ENCODE measurements at places on chromosomes 3 and 15.
A peak's percentile ranks its signal among the peaks of the same experiment; 100 is the strongest.

DNA sequence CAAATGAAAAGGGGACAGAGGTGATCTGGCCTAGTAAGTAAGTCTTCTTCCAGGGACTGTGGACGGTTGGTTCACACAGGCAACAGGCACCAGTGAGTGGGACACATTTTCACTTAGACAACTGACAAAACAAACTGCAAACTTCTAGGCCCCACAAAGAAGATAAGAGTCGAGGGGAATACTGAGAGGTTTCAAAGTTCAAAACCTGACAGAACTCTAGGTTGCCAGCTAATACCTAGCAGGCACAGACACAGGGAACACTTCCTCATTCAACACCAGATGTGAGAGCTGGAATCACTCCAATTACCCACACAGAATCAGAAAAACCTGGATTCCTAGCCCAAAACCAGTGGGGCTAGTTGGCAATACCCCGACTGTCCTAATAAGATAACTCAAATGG, 621.7 kb downstream of the ZPLD1 start:
- DNase-seq = no peak

DNA sequence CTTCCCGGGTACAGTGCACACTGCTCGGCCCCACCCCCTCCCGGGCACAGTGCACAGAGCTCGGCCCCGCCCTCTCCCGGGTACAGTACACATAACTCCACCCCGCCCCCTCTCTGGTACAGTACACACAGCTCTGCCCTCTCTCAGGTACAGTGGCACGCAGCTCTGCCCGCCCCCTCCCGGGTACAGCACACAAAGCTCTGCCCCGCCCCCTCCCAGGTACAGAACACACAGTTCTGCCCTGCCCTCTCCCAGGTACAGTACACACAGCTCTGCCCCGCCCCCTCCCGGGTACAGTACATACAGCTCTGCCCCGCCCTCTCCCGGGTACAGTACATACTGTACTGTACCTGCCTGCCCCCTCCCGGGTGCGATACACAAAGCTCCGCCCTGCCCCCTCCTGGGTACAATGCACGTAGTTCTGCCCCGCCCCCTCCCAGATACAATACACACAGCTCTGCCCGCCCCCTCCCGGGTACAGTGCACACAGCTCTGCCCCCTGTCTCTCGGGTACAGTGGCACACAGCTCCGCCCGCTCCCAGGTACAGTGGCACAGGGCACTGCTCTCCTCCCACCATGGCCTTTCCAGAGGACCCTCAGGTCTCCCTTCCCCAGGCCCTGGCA, 16.4 kb upstream of the PRR20G start:
- DNase-seq = no peak

GRCh38 chr3:158570999-158571702, at the start of gene MLF1:
MLF1 (plus strand) TSS chr3:158571194; CDS start chr3:158571301, 107 bp downstream.
- DNase-seq = peak; percentile 82

DNA sequence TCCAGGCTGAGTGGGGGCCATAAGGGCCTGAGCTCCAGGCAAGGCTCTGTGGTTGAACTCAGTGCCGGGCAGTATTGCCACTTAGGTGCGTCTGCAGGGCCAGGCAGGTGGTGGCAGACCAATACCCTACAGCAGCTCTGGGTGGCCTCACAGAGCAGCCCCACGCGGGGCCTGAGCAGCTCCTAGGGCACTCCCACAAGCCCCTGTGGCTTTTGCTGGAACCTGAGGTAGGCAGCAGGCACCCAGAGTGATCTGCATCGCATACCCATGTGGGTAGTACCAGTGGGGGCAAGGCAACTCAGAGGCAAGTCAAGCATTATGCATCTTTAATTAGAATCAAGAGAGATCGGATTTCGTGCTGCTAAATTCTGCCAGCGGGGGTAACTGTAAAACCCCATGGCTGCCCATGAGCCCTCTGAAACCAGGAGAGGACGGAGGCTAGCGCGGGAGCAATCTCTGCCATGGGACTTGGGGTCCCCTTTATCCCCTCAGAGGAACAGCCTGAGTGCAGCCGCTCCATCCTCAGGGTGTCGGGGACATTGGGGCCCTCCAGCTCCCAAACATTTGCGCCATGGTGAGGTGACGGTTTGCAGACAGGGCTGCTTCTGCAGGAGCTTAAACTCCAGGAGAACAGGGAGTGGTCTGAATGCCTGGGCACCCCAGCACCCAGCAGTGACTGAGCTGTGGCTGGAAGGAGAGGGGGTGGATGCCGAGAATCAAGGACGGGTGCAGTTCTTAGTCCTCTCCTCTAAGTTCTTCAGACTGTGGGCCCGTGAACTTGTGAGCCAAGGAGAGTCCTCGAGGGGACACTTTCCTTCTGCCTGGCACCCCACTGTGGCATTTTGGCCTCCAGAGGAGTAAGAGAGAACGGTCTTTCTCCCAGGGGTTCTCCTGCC, 62.4 kb upstream of the PCSK6 start:
- DNase-seq = no peak

DNA sequence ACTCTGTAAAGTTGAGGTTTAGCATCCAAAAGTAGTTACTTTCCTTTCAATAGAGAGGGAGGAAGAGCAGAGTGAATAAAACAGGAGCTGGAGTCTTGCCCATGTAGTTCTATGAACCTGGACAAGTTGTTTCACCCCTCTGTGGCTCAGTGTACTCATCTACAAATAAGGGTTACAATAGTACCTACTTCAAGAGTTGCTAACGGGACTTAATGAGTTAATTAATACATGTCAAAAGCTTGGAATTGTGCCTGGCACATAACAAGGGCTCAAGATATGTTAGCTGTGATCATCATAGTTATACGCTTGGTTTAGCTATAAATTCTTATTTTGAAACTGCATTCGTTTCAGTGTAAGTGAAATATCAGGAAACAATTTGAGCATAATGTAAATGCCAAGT, 388.5 kb upstream of the THBS1 start:
- DNase-seq = no peak

DNA sequence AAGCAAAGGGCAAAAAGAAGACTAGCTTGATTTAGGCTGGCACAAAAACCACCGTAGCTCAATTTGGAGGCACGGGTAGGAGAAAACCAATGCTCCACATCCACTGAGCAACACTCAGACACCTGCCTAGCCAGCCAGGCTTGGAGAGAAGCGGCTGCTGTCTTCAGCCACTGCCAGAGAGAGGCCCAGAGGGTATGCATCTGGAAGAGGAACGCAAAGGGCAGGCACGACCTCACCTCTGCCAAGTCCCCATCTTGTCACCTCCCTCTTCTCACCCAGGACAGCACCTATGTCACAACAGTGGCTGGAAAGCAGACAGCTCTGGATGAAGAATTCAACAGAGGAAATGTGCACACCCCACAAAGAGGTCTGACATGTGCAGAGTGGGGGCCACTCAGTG, 93.5 kb downstream of the ADAMTS17 start:
- no peak for DNase-seq

- DNase-seq = no peak
These were observed 79.9 kb downstream of the NR2F2 start for GRCh38 chr15:96410175-96411055.

DNA sequence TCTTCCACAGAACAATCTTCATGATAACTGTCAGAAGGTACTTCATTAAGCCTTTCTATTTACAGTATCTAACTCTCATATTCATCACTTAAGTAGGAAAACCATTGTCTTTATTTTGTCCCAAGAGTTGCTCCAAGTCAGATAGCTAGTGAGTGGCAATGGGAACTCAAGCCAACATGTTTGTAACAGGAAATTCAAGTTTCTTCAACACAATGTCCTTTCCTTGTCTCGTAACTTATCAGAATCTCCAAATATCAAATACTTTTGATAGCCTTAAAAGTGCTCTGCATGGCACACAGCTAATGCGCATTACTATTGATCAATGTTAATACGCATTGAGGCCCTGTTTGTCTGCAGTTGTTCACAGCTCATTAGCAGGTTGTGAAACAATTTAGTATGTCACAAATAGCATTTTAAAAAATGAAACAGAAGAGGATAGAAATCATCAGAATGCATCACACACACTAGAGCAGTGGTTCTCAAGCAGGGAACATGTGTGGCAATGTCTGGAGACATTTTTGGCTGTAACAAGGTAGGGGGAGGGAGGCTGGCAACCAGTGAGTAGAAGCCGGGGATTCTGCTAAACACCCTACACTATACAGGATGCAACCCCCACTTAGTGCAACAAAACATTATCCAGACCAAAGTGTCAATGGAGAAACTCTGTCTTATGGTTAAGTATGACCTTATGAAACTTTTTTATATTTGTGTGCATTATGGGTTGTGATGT, 27.5 kb downstream of the BTLA start:
- no peak for DNase-seq

DNA sequence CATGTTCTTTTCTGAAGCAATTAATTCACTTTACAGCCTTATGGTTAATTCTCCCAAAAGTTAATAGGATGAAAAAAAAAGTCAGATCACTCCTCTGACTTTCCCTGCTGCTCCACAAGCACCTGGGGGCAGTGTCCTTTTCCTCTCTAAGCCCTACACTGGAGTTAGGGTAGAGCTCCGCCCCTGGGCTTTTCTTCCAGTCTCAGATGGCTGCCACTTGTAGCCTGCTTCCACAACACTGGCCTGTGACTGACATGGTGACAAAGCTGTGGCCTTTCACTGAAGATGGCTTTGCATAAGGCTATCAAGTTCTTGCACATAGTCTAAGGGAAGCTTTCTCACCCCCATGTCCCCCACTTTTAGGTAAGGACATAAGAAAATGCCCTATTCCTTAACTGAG, 1.3 kb upstream of the MON1A start:
- no peak for DNase-seq

DNA sequence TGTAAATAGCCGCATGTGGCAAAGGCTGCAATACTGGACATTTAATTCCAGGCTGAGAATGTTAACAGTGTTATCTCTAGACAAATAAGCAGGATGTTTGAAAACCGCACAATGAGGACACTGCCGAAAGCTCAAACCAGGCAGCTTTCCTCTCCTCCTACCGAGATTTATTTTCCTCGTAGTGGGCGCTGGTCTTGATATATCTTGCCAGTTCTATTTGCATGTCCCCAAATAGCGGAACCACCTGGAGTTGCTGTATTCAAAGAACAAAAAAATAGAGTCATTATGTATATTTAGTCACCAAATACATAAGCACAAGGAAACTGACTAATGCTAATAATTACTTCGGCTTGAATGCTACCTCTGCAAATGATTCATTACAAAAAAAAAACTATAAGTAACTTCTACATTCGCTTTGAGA, 46.5 kb downstream of the CYFIP1 start:
- no peak for DNase-seq

GRCh38 chr3:55445551-55445950, 41.6 kb downstream of the WNT5A start:
- DNase-seq = no peak

GRCh38 chr15:39493424-39494067, 87.3 kb upstream of the THBS1 start:
- no peak for DNase-seq

GRCh38 chr15:64455961-64456371, 4.4 kb upstream of the ZNF609 start:
- DNase-seq = no peak

- DNase-seq = no peak
These were observed 200.0 kb upstream of the TOPAZ1 start for GRCh38 chr3:44041726-44042125.

DNA sequence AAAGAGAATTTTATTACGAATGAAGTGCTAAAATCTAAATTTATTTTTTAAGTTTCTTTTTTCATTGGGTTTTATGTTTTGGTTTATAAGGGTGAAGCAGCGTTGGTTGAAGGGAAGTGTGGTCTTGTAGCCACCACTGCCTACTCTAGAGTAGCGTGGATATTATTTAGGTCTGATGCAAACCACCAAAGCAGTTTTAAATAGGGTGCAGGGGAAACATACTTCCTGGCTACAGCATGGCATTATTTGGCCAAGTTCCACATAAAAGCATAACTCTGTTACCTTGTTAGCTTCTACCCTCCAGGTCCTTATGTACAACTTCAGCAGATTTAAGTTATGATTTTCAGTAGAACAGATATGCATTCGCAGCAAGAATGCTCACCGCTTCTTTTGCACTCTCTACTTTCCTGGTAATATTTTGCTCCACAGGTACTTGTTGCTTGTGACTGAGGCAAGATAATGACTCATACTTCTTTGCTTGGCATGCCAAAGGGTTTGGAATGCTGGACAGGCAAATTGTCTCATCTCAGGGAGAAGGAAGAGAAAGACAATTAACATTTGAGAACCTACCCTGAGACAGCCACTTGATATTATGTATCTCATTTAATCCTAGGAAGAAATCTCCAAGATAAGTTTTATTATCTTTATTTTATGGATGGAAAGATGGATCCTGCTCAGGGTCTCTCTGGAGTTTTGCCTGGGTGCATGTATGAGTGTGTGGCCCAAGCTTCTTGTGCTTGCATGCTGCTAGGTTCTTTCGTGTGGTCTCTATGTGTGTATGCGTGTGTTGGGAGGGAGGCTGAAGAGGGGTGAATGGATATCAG, 5.4 kb downstream of the TGFBR2 start:
- DNase-seq = peak; percentile 60

Data from T-helper 1 cell (primary cell).